ENCODE measurements at places on chromosomes 1 and 21. TPM values are rescaled to one million over a fixed set of nuclear protein-coding genes. Genes with fewer than 3 reads are reported as not detected.

- H3K27ac ChIP-seq, result no peak overlapping the region
- H3K4me1 ChIP-seq, result no peaks in the 10 kb centered on the region
- H3K36me3 ChIP-seq, result peaks cover 58% of the 10 kb centered on the region
- no peak for DNase-seq
- H3K4me3 ChIP-seq, result no peak overlapping the region
Measured at GRCh38 chr1:117871013-117871412, 58.4 kb downstream of the GDAP2 start.

DNA sequence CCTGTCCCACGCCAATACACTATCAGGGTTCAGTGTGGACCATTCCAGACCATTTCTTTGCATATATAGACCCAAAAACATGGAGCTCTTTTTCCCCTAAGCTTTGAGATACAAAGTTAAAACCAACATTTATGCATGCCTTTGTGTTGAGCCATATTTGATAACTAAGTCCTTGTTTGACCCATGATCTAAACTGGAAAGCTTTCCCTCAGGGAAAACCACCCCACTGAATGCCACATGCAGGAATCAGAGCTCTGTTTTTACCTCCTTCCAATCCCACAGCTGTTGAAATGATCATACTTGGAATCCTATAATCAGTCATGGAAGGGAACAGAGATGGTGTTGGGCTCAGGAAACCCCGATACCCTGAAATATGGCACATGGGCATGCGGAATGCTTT lies 14.8 kb upstream of the SLC45A1 start:
- no peak overlapping the region for H3K27ac ChIP-seq
- H3K36me3 ChIP-seq, result no peaks in the 10 kb centered on the region
- no peak overlapping the region for H3K4me3 ChIP-seq
- no peaks in the 10 kb centered on the region for H3K4me1 ChIP-seq

- peaks cover 18% of the 10 kb centered on the region for H3K27me3 ChIP-seq
- no peak overlapping the region for H3K27ac ChIP-seq
- H3K4me1 ChIP-seq, result no peaks in the 10 kb centered on the region
- H3K4me3 ChIP-seq, result no peak overlapping the region
- no peak for DNase-seq
Measured at GRCh38 chr1:166189126-166189525, 22.3 kb upstream of the FAM78B start.

ZNF683 gene
- total RNA-seq, result not detected

PDC gene
- not detected for total RNA-seq

WDR64 gene
- not detected for total RNA-seq

LMX1A gene
- total RNA-seq, result 0.18 TPM

DNA sequence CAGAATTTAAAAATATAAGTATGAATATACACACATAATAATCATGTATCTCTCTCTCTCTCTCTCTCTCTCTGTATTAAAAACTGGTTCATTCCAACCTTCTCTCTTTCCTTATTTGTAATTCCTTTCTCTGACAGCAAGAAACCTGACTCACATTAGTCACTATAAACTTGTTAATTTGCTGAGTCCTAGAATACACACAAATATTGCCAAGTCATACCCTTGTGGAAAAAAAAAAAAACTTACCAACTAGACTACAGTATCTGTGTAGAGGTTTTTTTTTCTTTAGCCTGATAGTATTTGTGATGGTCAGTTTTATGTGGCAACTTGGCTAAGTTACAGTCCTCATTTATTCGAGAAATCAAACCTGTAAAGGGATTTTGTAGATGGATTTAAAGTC lies 26.3 kb upstream of the NHLH2 start:
- no peak overlapping the region for H3K4me3 ChIP-seq
- H3K27me3 ChIP-seq, result peaks cover 13% of the 10 kb centered on the region
- H3K4me1 ChIP-seq, result no peaks in the 10 kb centered on the region
- no peak overlapping the region for H3K27ac ChIP-seq
- no peaks in the 10 kb centered on the region for H3K36me3 ChIP-seq

ZNF678 gene
- total RNA-seq, result 24.1 TPM

- no peaks in the 10 kb centered on the region for H3K36me3 ChIP-seq
- DNase-seq, result no peak
- no peak overlapping the region for H3K4me3 ChIP-seq
- H3K27ac ChIP-seq, result no peak overlapping the region
Measured at GRCh38 chr1:18541046-18541795, 60.5 kb downstream of the KLHDC7A start.

TNFRSF18 gene
- total RNA-seq, result not detected

WNT3A gene
- total RNA-seq, result not detected

- peaks cover 44% of the 10 kb centered on the region for H3K27me3 ChIP-seq
- H3K4me3 ChIP-seq, result no peak overlapping the region
- H3K4me1 ChIP-seq, result peaks cover 7% of the 10 kb centered on the region
- no peak overlapping the region for H3K27ac ChIP-seq
- DNase-seq, result no peak
Measured at GRCh38 chr1:232164078-232164963, 465.6 kb downstream of the SIPA1L2 start.

DNA sequence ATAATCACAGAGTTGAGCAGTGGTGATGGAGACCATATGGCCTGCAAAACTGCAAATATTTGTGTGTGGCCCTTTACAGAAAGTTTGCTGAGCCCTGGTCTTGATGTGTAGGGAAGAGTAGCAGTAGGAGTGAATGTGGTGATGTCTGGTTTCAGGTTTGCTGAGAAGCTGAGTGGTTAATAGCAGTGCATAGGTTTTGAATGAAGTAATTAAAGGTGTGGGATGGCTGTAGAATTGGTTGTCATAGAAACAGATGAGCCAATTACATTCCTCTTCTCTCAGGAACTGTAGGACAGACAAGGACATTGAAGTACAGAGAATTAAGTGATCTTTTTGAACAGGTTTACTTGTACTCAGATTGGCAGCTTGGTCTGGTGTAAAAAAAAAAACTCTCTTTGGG lies 37.4 kb downstream of the PRDM2 start:
- no peak overlapping the region for H3K27ac ChIP-seq
- H3K36me3 ChIP-seq, result peaks cover 3% of the 10 kb centered on the region
- no peak for DNase-seq
- H3K4me3 ChIP-seq, result no peak overlapping the region
- no peaks in the 10 kb centered on the region for H3K27me3 ChIP-seq
- peaks cover 2% of the 10 kb centered on the region for H3K4me1 ChIP-seq

- peaks cover 18% of the 10 kb centered on the region for H3K27me3 ChIP-seq
- no peak overlapping the region for H3K27ac ChIP-seq
- DNase-seq, result no peak
- no peaks in the 10 kb centered on the region for H3K4me1 ChIP-seq
Measured at GRCh38 chr1:209703834-209704504, 677 bp upstream of the HSD11B1 start.

GRCh38 chr1:33649759-33650158 lies 177.3 kb downstream of the ZSCAN20 start:
- H3K36me3 ChIP-seq, result no peaks in the 10 kb centered on the region
- H3K27ac ChIP-seq, result no peak overlapping the region
- H3K27me3 ChIP-seq, result peaks cover 5% of the 10 kb centered on the region

GRCh38 chr1:114032271-114033215 lies 53.3 kb downstream of the OLFML3 start:
- H3K36me3 ChIP-seq, result no peaks in the 10 kb centered on the region
- H3K27me3 ChIP-seq, result peaks cover 1% of the 10 kb centered on the region
- peaks cover 6% of the 10 kb centered on the region for H3K4me1 ChIP-seq
- H3K27ac ChIP-seq, result no peak overlapping the region
- H3K4me3 ChIP-seq, result no peak overlapping the region
- no peak for DNase-seq

DNA sequence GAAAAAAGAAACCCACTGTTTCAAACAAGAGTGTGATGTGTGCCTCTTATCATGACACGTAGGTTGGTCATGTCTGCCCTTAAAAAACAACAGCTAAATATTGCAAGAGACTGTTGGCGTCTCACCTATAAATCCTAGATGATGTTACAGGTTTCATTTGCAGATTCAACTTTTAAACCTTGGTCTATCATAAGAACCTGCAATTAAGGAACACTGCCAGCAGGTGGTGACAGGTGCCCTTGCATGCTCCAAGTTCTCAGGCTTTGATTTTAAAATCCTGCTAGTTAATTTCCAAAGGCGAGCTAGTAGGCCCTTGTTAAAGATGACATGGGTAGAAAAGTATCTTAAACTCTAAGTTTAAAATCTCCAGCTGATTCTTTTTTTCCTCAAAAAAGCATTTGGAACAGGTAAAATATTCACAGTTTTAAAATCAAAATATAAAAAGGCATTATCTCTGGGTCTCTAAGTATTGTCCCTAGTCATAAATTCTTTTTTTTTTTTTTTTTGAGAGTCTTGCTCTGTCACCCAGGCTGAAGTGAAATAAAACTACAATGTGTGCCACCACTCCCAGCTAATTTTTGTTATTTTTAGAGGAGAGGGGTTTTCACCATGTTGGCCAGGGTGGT lies 39.1 kb downstream of the CLSTN1 start:
- H3K4me3 ChIP-seq, result no peak overlapping the region
- H3K27ac ChIP-seq, result peak overlapping the region; percentile 10
- H3K4me1 ChIP-seq, result no peaks in the 10 kb centered on the region

DNA sequence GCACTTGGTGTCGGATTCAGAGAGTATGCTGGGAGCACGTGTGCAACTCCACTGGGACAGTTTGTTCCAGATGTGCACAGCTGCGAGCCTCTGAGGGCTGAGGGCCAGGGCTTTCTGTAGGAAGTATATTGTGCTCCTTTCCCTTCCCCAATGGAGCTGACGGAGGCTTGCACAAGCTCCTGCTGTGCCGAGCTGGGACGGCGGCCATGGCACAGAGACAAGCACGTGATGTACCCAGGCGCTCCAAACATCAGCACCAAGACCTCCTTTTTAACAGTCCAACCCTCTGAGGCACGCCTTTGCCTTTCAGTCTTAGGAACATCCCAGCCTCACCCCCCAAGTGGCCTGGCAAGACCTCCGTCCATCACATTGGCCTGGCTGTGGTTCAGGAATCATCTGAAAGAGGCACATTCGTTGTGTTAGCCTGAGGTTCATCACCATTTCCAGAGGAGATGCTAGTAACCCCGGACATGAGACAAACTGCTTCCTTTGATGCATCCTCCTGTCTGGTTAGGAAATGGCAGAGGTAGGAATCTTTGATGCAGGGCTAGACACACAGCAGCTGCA lies 339.2 kb upstream of the KAZN start:
- DNase-seq, result no peak
- peaks cover 4% of the 10 kb centered on the region for H3K27me3 ChIP-seq
- H3K27ac ChIP-seq, result no peak overlapping the region
- H3K4me1 ChIP-seq, result peaks cover 30% of the 10 kb centered on the region
- no peak overlapping the region for H3K4me3 ChIP-seq

- H3K36me3 ChIP-seq, result peaks cover 36% of the 10 kb centered on the region
- H3K4me3 ChIP-seq, result no peak overlapping the region
- no peak for DNase-seq
- H3K4me1 ChIP-seq, result peaks cover 3% of the 10 kb centered on the region
- peak overlapping the region; percentile 59 for H3K27ac ChIP-seq
- no peaks in the 10 kb centered on the region for H3K27me3 ChIP-seq
Measured at GRCh38 chr21:36245115-36245514, 74.9 kb upstream of the MORC3 start.

Measured in progenitor cell of endocrine pancreas (in vitro differentiated cells).